ENCODE measurements at places on chromosomes 5 and 9.

- DNase-seq = no peak
These were observed 69.6 kb downstream of the MAN2A1 start for GRCh38 chr5:109759306-109759705.

DNA sequence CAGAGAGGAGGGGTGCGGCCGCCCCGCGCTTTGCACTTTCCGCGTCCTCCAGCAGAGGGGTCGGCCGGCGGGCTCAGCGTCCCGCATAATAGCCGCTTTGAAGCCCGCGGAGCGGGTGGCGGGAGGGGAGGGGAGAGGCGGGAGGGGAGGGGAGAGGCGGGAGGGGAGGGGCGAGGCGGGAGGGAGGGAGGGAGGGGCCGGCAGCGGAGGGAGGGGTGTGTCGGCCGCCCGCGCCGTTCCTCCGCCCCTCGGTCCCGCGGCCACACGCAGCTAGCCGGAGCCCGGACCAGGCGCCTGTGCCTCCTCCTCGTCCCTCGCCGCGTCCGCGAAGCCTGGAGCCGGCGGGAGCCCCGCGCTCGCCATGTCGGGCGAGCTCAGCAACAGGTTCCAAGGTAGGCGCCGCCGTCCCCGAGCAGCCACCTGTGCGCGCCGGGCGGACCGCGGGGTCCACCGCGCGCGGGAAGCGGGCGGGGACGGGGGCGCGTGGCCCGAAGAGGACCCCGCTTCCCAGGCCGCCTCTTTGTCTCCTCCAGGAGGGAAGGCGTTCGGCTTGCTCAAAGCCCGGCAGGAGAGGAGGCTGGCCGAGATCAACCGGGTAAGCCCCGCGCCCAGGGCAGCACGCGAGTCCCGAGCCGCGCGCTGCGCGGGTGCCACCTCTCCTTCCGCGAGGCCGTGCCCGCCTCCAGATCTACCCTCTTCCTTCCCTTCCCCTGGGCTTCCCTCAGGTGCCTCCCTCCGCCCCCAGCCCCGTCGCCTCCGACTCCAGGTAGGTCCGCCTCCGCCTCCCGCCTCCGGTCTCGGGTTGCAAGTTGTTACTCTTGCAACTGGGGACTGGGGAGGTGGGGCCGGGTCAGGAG is at the start of gene AIF1L:
Gene AIF1L (plus strand): TSS at position 263 of the 857 bp plus-strand sequence. CDS start 99 bp downstream, at position 362.
- DNase-seq = peak; percentile 94

DNA sequence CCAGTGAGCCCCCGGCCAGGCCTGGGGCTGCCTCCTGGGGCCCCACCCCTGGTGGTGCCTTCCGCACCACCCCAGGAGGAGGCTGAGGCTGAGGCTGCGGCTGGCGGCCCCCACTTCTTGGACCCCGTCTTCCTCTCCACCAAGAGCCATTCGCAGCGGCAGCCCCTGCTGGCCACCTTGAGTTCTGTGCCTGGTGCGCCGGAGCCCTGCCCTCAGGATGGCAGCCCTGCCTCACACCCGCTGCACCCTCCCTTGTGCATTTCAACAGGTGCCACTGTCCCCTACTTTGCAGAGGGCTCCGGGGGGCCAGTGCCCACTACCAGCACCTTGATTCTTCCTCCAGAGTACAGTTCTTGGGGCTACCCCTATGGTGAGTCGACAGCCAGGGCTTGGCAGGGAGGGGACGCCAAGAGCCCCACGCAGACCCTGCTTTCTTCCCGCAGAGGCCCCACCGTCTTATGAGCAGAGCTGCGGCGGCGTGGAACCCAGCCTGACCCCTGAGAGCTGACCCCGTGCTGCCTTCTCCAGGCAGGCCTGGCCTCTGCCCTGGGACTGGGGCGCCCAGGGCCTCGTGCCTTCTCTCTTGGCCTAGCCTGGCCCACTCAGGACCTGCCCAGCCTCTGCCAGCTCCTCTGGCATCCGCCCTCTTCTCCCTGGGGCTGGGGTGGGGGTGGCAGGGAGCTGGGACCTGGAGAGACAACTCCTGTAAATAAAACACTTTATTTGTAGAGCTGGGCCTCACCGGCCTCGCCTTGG is 4.0 kb upstream of the EHMT1 start:
- no peak for DNase-seq

- no peak for DNase-seq
These were observed 453.5 kb downstream of the RAB3C start for GRCh38 chr5:59036274-59036961.

GRCh38 chr5:170228762-170229435 is 3.9 kb upstream of the C5orf58 start:
- DNase-seq = no peak

- DNase-seq = no peak
These were observed 975 bp downstream of the PIP5KL1 start for GRCh38 chr9:127929625-127929979.

DNA sequence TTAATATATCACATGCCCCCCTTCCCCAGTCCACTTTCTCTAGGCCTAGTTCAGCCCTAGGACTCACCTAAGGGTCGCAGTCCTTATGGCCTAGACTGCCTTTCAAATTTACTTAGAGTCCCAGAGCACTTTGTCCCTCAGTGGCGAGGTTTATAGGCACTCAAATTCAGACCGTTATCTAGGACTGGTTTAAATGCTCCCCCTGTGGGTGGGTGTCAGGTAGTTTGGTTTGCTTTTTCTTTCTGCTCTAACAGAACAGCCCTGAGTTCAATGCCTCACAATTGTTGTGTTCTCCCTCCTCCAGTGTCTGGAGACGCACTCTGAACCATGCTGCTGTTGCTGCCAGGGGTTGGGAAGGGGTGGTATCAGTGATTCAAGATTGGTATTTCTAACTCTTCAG is 317.1 kb downstream of the MAT2B start:
- no peak for DNase-seq

GRCh38 chr5:143396353-143396940 is 7.0 kb downstream of the NR3C1 start:
- DNase-seq = no peak

DNA sequence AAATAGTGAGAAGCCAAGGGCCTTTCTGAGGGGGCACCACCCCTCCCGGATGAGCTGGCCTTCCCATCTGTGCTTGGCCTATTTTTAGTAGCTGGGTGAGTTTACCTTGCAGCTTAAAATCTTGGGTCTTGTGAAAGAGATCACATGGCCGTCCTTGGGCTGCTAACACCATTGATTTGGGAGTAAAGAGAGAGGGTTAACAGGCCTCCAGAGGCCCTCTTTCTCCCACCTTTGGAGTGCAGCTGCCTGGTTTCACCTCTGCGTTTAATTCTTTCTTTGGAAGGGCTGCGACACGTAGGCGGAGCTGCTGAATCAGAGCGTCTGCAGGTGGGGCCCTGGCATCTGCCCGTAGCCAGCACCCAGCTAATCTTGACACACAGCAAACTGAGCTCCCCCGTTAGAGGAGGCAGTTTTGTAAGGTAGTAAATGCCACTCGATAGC is 12.8 kb downstream of the OLFM1 start:
- DNase-seq = no peak

DNA sequence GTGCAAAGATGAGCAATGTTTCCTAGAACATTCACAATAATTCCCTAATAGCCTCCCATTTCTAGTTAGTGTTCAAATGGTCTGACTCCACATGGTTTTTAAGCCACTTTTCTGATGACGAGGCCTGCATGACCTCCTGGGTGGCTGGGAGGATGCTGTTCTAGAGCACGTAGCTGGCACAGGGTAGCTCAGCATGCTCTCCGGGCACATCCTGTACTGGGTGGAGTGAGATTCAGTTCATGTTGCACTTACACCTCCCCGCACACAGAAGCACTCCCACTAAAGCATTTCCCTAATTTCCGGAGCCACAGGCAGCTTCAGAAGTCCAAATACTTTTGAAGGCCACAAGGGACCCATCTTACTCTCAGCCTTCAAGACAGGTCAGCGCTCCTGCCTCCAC is 159.8 kb upstream of the LHFPL2 start:
- no peak for DNase-seq

DNA sequence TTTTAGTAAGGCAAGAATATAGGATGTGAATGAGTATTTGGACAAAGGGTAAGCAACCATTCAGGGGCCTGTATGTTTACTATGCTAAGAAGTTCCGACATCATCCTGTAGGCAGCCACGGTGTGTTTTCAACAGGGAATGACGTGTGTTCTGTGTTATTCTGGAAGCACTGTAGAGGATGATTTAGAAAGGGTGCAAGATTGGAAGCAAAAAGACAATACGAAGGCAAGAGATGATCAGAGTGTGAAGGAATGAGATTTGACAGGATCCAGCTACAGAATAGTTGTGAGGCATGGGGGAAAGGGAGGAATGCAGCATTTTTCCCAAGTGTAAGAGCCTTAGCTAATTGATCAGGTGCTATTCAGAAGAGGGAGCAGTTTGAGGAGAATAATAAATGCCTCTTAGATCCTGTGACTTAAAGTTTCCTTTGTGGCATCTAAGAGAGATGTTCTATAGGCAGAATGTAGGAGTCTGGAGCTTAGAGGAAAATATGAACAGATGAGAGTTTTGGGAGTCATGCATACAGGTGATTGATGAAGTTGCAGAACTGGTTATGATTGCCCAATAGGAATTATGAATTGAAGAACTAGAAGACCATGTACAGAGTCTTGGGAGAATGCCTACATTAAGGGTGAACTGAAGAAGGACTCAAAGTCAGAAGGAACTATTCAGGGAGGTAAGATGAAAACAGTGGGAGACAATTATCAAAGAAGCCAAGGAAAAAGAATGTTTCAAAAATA is 2.5 kb downstream of the SMC5 start:
- DNase-seq = no peak

DNA sequence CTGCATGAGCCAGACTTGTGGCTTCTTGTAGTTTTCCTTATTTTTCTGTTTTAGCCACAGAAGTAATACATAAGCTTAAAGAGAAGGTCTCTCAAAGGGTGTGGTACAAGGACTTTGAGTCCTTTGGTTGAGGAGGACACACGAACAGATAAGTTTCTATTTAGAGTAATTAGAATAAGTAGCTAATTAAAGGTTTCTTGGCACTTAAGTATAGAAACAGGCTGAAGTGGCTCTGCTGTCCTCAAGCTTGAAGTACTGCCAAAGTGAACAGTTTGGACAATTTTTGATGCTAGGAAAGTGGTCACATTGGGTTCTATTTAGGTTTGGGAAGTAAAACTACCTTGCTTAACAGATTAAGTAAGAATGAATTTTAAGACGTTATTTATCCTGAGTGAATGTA is 278.3 kb upstream of the MPDZ start:
- no peak for DNase-seq

DNA sequence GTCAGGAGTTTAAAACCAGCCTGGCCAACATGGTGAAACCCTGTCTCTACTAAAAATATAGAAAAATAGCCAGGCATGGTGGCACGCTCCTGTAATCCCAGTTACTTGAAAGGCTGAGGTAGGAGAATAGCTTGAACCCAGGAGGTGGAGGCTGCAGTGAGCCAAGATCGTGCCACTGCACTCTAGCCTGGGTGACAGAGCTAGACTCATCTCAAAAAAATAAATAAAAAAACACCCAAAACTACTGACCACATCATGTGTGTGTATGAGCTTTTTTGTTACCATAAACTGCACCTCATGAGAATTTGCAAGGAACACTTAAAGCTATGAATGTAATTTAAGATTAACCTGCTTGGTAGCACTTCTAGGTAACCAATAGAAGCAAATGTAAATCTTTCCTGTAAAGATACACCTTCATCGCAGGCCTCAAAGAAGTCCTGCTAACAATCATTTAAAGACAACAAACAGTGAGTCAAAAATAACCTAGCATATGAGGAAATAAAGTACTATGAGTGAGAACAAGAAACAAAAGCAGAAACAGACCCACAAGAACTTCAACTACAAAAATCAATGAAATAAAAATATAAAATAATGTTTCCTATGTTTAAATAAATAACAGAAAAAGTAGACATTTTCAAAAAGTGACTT is 13.0 kb downstream of the SLC38A9 start:
- no peak for DNase-seq

DNA sequence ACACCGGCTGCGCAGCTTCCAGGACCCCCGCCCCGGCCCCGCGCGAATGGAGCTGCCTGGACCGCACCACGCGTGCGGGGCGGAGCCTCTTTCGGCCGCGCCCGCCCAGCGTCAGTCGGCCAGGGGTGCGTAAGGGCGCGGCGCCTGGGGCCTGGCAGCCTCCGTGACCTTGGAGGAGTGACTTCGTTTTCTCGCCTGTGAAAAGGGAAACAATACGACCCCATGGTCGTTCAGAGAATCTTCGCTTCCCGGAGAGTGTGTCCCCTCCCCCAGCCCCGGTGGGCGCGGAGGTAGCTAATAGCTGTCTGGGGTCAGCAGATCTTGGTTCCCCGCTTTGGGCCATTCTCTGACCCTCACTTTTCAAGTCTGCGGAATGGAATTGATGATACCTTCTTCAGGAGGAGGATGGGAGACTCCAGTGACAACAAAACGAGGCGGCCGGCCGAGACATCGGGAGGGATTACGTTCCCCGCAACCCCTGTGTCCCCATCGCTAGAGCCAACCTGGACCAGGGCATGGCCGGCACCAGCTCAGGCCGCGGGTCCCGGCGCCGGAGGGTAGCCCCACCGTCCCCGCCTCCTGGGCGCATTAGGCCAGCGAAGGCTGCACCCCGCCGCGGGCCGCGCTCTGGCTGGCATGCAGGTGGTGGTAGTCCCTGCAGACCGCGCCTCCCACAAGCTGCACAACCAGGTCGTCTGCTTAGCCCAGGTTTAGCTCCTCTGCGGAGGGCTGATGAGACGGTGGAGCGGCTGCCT is 5.5 kb upstream of the CDHR2 start:
- DNase-seq = peak; percentile 65

- no peak for DNase-seq
These were observed 19.3 kb downstream of the MOCS2 start for GRCh38 chr5:53090229-53090628.

DNA sequence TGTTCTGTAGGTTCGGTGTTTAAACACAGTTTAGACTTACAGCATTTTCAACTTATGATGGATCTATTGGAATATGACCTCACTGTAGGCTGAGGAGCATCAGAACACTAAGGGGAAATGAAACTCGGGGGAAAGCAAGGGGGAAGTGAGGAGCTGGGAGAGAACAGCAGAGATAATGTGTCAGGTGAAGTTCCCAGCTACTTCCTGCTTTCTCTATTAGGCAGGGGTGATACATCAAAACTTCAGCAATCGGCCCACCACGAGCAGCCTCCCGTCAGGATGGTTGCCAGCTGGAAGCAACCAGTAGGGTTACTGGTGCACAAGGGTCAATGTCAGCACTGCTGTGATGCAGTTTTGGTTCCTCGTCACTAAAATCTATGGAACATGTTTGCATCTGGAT is 34.3 kb downstream of the FAT2 start:
- DNase-seq = no peak

- DNase-seq = peak; percentile 14
These were observed 70.8 kb upstream of the EGFLAM start for GRCh38 chr5:38187532-38187931.

- no peak for DNase-seq
These were observed 130.2 kb upstream of the ADAMTSL1 start for GRCh38 chr9:18343784-18344183.

GRCh38 chr5:57193757-57194413 is 20.0 kb downstream of the GPBP1 start:
- DNase-seq = no peak

Measured in NCI-H510A (cell line).